ENCODE measurements at places on chromosomes 11 and 22. TPM values are rescaled to one million over a fixed set of nuclear protein-coding genes. Genes with fewer than 3 reads are reported as not detected.

- DNase-seq, result peak; percentile 93
Measured at GRCh38 chr11:46380340-46381047, 975 bp upstream of the MDK start.

- no peak for DNase-seq
Measured at GRCh38 chr11:79159657-79160450, 281.0 kb downstream of the TENM4 start.

GRCh38 chr11:6895010-6895409, 2.7 kb upstream of the OR2D2 start:
- no peak for DNase-seq

DNA sequence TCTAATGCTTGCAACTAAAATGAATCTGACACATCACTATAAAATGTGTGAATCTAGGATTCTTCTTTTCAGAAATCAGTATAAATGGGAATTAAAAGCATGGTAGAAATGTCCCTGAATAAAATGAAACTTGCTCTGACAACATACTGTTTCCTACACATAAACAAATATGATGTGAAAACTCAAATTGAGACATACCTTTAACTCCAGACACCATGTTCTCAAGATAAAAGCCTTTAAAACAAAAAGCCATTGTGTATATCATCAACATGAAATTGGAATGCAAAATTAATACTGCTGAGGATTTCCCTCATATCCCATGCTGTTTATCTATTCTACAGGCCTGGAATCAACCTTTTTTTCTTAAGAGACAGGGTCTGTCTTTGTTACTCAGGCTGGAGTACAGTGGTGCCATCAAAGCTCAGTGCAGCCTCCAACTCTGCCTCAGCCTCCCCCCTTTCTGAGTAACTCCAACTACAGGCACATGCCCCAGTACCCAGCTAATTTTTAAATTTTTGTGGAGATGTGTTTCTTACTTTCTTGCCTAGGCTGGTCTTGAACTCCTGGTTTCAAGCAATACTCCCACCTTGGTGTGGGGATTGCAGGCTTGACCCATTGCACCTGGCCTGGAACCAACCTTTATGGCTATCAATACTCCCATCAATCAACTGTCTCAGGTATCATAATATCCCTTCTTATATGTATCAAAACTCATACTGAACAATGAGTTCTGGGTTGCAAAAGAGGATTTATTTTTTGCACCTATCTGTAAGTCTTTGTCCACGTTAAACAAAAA, 6.7 kb downstream of the TAF1D start:
- DNase-seq, result no peak

DNA sequence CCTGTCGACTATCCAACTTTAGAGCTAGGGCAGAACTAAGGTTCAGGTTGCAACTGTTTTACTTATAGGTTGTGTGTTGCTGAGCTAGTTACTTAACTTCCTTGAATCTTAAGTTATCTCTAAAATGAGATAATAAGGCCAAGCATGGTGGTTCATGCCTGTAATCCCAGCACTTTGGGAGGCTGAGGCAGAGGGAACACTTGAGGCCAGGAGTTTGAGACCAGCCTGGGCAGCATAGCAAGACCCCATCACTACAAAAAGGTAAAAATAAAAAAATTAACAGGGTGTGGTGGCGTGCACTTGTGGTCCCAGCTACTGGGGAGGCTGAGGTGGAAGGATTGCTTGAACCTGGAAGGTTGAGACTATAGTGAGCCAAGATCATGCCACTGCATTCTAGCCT, 2.1 kb downstream of the ACCS start:
- no peak for DNase-seq

DNA sequence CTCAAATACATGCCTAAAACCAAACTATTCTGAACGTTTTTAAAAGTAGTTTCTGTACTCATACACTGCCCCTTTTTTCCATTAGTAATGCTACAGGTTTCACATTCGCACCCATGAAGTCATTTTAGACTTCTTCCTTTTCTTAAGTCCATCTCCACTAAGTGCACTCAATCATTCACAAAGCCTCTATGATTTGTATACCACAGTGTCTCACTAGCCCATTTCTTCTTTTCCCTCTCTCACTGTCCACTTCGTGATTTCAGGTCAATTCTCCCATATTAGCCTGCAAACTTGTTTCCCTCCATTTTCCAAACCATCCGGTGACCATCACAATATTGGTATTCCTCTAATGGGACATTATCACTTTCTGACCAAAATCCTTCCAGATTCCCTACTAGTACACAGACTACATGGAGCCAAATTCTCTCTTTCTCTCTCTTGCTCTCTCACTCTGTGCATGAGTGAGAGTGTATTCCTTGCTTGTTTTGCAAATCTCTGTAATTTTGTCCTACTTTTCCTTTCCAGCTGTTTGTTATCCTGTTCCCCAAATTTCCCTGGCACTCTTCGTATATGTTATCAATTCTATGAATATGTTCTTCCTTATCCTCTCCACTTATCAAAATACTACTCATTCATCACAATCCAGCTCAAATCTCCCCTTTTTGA, 3.4 kb upstream of the ZC3H12C start:
- no peak for DNase-seq

DNA sequence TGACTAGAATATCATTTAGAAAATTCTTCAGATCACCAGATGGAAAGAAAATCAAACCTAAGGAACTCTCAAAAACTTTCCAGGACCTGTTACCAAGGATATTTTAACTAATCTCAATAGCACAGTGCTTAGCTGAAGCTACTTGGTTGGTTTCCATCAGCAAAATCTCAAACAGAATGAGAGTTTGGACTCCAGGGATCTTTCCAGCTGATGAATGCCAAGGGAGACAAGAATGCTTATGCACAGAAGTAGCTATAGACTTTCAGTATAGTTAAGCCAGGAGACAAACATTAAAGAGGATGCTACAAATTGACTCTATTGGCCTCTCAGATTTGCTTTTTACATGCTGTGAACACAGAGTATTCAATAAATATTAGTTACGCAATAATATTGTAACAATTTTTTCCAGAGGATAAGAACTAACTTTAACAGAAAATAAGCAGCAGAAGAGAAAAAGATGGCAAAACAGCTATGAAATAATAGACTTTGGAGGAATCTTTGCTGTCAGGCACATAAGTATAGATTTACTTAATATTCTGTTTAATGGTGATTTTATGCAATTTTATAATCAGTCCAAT, 331.4 kb downstream of the DLG2 start:
- DNase-seq, result no peak

GRCh38 chr11:31841435-31841834, 30.3 kb upstream of the PAX6 start:
- no peak for DNase-seq

GRCh38 chr11:106070606-106071005, 6.5 kb downstream of the KBTBD3 start:
- DNase-seq, result no peak

DNA sequence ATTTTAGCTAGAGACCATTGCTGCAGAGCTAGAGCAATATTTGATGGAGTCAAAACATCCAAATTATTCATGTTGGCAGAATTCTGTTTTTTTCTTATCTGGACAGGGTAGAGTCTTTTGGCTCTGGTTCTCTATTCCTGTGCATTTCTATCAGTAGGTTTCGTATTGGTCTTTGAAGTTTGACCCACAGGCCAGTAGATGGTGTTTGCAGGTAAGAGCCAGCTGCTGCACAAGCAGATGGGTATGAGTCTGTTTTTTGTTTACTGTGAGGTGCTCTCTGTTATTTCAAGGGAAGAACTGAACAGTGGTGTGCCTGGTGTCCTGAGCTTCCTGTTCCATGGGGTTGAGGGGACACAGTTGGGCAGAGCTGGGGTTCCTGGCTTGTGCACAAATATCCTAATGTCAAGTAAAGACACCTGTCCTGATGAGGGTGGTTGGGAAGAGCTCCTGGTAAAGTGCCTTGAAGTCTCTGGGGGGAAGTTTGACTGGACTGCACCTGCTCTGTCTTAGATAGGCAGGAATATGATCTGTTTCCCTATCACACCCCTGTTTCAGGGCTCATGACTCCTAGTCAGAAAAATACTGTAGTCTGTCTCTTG, 34.0 kb upstream of the SLC22A25 start:
- no peak for DNase-seq

GRCh38 chr22:30697975-30698374, 3.3 kb downstream of the OSBP2 start:
- no peak for DNase-seq

DNA sequence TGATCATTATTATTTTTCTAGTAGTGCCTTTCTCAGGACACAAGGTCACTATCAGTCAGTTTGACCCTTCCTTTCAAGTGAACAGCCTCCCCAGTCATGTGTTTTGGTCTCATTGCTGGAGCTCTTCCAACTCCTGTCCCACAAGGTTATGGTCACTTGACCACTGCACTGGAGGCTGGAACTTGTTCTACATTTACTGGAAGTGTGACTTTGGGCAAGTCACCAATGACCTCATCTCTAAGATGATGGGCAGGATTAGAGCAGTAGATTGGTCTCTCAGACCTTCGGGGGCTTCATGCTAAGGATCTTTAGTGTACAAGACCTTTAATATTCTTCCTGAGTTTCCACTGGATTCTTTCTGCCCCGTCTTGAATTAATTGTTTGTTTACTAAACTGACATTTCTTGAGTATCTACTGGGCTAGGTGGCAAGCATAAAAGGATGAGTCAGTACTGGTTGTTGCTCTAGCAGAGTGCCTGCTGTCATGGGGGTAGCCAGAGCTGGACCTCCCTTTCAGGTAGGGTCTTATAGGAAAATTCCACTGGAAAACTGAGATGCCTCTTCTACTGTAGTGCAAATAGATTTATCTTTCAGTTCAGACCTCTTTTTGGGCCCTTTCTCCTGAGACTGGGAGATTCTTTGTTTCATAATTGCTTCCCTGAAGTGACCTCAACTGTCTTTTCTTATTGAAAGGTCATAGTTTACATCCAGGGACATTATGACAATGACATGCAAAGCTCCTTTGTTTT, 106.8 kb downstream of the GRAMD1B start:
- no peak for DNase-seq

DNA sequence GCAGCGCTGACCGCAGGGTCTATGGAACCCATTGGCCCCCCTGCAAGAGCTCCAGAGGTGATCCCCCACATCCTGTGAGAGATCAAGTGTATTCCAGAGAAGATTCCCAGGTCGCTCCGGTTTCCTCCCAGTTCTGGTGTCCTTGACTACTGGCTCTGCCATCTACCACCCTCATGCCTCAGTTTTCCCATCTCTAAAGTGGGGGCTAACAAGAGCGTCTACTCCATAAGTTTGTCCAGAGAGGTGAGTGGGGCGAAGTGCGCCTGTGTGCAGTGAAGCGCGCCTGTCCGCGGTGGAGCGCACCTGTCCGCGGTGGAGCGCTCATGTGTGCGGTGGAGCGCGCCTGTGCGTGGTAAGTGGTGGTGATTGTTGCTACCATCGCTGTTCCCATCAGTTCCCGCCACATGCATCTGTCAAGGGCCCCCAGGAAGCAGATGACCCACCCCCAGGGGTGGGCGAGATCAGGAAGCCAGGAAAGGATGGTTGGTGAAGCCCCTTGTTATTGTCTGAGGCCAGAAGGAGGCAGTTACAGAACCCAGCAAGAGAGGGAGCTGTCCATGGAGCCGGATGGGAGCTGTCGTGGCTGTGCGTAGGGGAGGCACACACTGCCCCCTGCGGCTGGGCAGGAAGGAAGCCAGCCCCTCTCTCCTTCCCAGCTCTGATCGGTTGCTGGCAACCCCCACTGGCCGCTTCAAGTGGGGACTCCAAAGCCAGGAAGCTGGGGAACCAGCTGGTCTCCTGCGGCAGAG, 73.2 kb upstream of the FGF3 start:
- no peak for DNase-seq

DNA sequence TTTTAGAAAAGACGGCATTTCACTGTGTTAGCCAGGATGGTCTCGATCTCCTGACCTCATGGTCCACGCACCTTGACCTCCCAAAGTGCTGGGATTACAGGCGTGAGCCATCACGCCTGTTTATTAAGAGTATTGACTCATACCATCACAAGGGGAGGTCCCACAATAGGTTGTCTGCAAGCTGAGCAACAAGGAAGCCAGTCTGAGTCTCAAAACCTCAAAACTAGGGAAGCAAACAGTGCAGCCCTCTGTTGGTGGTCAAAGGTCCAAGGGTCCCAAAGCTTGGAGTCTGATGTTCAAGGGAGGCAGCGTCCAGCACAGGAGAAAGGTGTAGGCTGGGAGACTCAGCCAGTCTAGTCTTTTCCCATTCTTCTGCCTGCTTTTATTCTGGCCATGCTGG, 32.8 kb upstream of the LDLRAD3 start:
- DNase-seq, result no peak

GRCh38 chr22:36738416-36739020, 35.0 kb upstream of the CACNG2 start:
- no peak for DNase-seq

GRCh38 chr11:7533199-7534041, 19.6 kb downstream of the PPFIBP2 start:
- no peak for DNase-seq

- no peak for DNase-seq
Measured at GRCh38 chr22:41300661-41301060, 664 bp upstream of the ZC3H7B start.

Gene UBQLNL
- not detected for total RNA-seq

Gene LARGE1
- total RNA-seq, result 46.5 TPM

Gene ZNRD2
- 16.6 TPM for total RNA-seq

Gene C11orf97
- total RNA-seq, result not detected

Gene UBE4A
- 44.8 TPM for total RNA-seq

Gene MPZL2
- total RNA-seq, result 58.8 TPM

Gene OR4X2
- total RNA-seq, result not detected

Gene SPTBN2
- total RNA-seq, result 3.7 TPM

Gene OR52N5
- not detected for total RNA-seq

Gene TECTA
- 0.16 TPM for total RNA-seq

Data from colonic mucosa (tissue), 4 donors.